A673 (cell line): ENCODE measurements at places on chromosomes 3 and 15.
A peak's percentile ranks its signal among the peaks of the same experiment; 100 is the strongest.

DNA sequence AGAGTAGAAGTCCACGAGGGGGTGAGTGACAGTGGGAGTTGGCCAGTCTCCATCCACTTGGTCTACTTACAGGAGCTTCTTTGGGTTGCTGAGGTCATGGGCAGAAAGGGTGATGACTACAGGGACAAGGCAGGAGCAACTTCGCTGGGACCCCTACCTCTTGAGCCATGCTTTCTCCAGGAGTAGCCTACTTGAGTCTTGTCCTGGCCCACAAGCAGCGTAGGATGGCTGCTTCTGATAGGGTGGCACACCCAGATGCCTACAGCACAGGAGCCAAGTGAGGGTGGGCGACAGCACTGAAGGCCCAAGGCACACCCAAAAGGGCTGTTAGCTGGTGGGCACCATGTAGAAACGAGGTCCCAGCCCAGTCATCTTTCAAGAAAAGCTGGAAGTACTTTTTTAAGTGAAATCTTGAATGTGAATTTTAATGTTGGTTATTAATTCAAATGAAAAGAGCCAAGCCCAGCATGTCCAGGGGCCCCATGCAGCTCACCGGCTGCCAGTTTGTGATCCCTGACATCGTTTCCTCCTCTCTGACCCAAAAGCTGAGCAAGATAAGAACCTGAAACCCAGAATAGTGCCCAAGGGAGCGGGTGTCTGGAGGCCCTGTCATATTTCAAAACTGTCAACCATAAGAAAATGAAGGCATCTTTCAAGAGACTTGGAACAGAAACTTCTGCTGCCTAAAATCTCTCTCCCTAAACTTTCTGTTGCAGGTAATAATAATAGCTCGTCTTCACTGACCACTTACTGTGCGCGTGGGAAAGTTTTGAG, 2.2 kb upstream of the CPEB1 start:
- DNase-seq: no peak

GRCh38 chr3:150527464-150528255, 18.6 kb downstream of the SERP1 start:
- no peak for DNase-seq

DNA sequence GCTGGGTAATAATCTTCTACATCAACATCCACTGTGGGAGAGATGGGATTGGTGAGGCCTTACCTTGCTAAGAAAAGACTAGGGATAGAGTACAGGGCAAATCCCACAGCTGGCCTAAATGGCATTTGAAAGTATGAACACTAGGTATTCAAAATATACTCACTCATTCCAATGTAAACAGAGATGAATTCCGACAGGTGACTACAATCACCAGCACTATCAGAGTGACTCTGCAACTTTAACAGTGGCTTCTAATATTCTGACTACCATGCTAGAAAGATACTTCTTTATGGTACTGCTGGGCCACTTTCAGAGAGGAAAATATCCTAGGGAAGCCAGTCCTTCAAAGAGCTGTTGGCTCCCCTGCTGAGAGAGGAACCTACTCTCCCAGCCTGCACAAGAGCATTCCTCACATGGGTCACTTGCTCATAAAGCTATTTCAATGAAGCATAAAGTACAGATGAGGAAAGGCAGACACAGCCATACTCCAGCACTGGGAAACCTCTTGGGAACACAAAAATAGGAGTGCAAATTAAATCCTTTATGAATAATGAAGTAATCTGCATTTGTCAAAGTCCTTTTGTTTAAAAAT, 21.5 kb upstream of the MAN2C1 start:
- peak; percentile 81 for DNase-seq

DNA sequence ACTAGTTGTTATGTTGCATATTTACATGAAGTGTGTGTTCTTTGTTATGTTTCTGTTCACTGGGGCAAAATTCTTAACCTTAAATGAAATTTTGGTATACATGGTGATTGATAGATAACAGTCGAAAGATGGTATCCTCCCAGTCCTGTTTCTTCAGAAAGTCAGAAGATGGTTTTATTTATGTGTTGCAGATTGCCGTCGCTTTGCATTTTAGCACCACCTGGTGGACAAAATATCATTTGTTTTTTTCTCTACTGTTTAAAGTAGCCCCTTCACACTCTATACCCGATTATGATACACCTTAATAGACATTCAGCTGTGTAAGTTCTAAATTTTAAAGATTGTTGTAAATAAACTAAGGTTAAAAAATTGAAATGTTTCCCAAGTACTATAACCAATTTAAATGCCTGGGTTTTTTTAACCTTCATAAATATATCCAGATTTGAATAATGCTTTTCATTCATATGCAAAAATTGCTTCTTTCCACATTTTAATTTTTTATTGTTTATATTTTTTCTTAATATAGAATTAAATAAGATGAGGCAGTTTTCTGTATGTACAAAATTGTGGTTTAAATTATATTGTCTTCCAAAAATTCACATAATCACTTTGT, 152.2 kb downstream of the ALCAM start:
- DNase-seq: peak; percentile 83

- no peak for DNase-seq
Measured at GRCh38 chr15:25611603-25612002, 172.8 kb upstream of the UBE3A start.

GRCh38 chr15:80640531-80641121, 54.5 kb upstream of the ABHD17C start:
- no peak for DNase-seq

DNA sequence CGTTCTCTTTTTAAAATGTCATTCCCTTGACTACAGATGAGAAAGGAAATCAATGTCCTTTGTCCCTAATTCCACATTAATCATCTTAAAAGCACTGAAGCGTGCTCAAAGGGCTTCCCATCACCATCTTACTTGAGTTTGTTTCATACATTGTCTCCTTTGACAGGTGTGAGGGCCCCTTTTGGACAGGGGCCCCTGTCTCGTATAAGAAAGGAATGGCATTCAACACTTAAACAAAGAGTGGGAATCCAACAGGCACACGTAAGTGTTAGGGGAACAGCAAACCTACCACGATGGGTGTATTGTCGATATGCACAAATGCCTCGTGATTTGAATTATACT, 5.0 kb downstream of the SSUH2 start:
- no peak for DNase-seq

DNA sequence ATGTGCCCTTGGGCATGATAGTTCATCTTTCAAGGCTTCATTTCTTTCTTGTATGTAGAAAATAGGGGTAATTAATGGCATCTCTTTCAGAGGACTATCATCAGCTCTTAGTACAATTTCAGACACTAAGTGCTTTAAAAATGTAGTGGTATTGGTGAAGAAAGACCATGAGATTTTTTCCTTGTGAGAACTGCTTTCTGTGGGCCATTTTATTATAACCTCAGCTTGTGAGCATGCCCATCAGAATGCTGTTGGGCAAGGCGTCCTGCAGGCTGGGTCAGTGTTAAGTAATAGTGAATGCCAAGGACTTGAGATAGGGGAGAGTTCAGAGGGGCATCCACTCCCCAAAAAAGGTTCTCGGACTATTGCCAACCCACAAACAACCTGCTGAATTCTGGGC, 187.9 kb downstream of the GHSR start:
- no peak for DNase-seq

DNA sequence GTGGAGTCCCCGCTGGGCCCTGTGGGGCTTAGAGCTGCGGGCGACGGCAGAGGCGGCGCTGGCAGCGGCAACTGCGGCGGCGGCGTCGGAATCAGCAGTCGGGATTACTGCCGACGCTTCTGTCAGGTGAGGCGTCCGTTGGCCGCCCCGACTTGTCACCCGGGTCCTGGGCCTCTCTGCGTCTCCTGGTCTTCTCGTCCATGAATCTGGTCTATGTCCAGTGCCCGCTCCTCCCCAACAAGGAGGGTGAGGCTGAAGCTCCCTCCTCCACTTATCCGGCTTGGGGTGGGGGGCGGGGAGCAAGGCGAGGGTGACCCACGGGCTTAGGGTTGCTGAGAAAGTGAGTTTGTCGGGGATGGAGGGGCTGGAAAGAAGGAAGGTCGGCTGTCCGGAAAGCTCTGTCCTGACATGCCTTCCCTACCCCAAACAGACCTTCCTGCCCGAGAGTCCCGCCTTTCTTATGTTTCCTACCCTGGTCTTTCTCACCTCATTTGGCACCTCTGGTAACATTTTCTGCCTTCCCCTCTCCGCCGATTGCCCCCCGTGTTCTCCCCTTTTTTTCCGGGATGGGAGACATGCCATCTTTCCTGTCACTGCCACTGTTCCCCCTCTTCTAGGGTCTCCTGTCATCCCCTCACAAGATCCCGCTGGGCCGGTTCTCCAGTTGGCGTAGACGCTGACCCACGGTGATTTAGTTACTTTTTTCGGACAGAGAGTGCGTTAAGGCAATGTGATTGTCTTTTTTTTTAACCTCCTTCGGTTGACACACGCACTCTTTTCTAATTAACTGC, 520 bp downstream of the ZNF654 start:
- DNase-seq: no peak

DNA sequence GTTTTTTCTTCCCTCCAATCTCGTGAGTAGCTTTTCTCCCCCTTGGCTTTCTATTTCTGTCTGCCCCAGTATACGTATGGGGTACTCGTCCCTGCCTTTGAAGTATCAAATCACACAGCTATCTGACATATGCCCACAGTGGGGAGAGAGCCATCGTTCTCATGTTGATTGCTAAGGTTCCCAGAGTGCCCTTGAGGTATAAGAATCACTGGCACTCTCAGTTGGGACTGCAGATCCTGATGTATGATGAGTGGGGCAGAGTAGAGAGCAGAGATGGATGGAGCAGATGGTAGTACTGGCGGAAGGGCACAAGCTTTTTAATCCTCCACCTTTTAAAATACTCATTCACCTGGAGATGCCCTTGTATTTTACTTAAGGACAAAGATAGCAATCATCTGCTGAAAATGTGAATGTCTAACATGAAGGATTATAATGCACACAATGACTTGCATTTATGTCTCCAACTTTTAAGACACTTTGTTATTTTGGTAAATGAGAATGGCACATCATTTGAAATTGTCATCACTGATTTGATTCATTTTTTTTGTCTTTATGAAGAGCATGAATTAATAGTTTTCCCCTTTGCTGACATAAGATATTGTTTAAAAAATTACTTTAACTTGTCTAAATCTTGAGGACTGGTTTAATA, 239.6 kb downstream of the NR1D2 start:
- DNase-seq: no peak
